ENCODE measurements at places on chromosomes 7 and 10. TPM values are rescaled to one million over a fixed set of nuclear protein-coding genes. Genes with fewer than 3 reads are reported as not detected.
A peak's percentile ranks its signal among the peaks of the same experiment; 100 is the strongest.

DNA sequence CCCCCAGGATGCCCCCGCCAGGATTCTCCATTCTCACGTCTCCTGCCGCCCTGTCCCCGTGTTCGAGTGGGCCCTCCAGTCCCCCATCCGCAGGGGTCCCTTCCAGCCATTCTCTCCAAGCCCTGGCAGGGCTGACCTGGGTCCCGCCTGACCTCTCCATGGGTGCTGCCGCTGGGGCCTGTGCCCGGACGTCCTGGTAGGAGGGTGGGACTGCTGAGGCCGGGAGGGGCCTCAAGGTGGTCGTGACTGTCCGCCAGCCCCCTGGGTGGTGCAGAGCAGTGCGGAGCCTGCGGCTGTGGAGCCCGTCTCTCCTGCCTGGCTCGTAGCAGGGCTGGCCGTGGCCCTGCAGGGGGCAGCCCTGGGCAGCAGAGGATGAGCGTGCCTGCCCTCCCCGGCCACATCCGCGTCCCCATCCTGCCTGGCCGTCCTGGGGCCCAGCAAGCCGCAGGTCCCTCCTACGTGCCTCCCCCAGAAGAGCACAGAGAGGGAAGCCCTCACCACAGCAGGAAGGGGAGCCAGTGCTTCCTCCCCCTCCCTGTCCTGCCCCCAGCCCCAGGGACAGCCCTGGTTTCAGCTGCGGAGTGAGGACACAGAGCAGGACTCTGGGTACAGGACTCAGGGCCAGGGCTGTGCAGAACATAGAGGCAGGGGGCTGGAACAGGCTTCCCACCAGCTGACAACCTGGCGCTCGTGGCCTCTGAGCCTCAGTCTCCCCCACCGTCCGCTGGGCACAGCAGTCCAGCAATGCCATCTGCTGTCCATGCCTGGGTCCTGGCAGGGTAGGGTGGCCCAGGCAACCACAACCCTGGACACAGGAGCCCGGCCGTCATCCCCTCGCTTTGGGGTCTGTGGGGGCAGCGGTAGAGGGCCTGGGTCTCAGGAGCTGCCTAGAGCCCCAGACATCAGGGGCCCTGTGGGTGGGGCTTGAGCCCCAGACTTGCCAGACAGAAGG is 1.5 kb upstream of the GRIFIN start:
- peak; percentile 88 for DNase-seq

- DNase-seq: no peak
These were observed 3.9 kb downstream of the COG5 start for GRCh38 chr7:107559864-107560263.

The EPO gene
- total RNA-seq: 0.58 TPM

The GPR85 gene
- total RNA-seq: 1.2 TPM

GRCh38 chr10:98563811-98564210 is 117.1 kb upstream of the HPS1 start:
- DNase-seq: no peak

DNA sequence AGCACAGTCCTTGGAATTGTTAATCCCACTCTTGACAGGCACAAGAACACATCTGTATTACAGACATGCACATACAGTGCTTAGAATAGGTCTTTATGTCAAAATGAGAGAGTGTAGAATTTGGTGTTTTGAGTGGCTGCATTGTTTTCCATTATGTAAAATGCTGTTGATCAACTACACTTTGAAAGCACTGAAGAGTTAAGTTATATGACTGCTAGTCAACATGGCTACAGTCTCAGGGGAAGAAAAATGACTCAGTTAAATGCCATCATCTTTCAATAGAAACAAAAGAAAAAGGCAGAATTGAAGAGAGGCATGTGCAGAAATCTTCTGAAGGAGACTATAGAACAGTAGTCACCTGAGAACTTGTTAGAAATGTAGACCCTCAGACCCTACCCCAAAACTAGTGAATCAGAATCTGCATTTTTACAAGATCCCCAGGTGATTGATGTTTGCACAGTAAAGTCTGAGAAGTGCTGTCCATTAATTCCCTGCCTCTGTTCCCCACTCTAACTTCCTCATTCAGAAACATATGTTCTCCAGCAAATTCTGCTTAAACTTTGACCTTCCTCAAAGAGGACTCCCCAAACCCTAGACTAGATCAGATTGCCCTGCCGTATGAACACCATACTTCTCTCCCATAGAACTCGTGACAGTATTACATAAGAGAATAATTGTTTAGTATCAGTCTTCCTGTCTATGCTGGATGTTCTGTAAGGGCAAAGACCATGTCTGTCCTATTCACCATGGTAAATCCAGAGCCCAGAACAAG is 16.0 kb downstream of the SND1 start:
- no peak for DNase-seq

GRCh38 chr7:69796416-69796815 is 198.1 kb downstream of the AUTS2 start:
- DNase-seq: no peak

Measured in neural progenitor cell (in vitro differentiated cells).